RKO (cell line): ENCODE measurements at places on chromosomes 11 and 22.
A peak's percentile ranks its signal among the peaks of the same experiment; 100 is the strongest.

DNA sequence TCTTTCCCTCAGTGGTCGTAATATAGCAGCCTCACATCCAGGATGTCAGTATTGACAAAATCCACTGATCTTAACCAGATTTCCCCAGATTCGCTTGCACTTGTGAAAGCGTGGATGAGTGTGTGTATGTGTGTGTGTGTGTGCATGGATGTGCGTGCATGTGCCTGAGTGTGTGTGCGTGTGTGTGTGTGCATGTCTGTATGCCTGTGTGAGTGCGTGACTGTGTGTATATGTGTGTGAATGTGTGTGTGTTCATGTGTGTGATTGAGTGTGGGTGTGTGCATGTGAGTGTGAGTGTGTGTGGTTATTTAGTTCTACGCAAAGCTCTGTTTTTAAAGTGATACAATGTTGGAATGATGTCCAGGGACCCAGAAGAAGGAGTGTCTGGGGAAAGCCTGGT lies 723.2 kb downstream of the BRD1 start:
- DNase-seq = no peak

DNA sequence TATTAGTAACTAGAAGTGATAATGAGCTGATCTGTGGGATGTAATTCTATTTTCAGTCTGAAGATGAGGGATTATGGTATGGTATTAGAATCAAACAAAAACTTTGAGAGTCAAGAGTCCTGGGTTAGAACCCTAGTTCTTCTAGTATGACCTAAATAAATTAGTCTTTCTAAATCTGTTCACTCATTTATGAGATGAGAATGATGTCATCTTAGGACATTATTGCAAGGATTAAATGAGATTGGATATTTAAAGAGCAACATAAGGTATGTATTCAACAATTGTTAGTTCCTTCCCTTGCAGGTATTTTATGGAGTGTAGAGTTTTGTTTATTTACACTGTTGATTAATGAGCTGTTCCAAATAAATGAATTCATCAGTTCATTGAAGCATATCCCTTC lies 21.8 kb downstream of the EMSY start:
- no peak for DNase-seq

- no peak for DNase-seq
Measured at GRCh38 chr11:15497366-15497765, 382.6 kb downstream of the INSC start.

GRCh38 chr11:18392434-18393321 lies 1.7 kb upstream of the LDHA start:
- DNase-seq = no peak

DNA sequence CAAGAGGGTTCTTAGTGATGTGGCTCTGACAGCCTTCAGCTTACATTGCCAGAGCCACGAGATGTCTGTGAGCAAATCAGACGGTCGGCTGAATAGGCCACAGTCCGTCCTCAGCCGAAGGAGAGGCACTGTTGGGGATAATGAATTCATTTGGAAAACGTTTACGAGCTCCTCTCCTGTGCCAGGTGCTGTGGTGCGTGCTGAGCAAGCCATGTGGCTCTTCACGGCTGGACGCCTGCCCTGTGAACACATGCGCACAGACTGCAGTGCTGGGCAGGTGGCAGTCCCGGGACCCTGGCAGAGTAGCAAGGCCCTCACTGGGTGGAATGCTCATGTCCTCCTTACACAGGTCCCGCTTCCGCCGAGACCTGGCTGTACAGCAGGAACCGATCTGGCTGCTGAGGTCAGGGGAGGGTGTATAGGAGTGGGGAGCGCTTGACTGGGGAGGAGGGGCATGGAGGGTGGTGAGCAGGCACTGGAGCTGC lies 6.8 kb downstream of the TBC1D22A start:
- DNase-seq = no peak

GRCh38 chr11:66237867-66238266 lies 30.6 kb upstream of the RAB1B start:
- no peak for DNase-seq

DNA sequence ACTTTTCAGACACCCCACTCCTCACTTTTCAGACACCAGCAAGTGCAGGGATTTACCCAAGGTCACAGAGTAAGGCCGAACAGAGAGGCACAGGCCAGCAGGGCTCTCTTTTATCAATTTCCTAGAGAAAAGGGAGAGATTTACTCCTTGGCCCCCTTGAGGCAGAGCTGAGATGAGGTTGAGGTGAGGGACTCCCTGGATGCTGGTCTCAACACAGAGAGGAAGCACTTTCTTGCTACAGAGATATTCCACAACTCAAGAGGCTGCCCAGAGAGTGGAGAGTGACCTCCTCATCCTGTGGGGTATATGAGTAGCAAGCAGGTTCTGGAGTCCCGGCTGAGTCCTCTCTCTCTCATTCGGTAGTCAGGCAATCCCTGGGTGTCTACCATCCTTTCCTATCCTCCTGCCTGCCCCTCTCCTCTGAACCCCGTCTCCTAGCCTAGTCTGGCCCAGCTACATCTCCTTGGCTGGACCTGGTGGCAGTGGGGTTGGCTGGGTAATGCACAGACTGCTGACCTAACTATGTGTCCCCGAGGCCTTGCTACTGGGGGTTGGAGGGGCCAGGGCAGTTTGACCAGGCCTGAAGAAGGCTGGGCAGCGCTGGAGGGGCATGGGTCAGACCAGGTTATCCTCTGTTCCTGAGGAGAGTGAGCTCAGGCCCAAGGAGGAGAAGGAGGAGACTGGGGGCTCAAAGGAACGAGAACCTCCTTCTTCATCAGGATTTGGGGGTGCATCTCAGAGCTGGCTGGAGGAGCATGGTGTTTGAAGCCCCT lies 1.8 kb upstream of the ARHGEF17 start:
- peak; percentile 25 for DNase-seq

- DNase-seq = no peak
Measured at GRCh38 chr11:116329354-116330090, 443.3 kb downstream of the BUD13 start.

GRCh38 chr11:36407356-36407755 lies 102.7 kb downstream of the TRAF6 start:
- DNase-seq = no peak

- DNase-seq = no peak
Measured at GRCh38 chr11:114197799-114198500, 98.2 kb upstream of the NNMT start.

GRCh38 chr11:102309621-102310541 lies 7.4 kb upstream of the BIRC3 start:
- no peak for DNase-seq

- no peak for DNase-seq
Measured at GRCh38 chr11:2739531-2740274, 39.9 kb upstream of the KCNQ1OT1 start.

GRCh38 chr22:24290459-24290858 lies 19.8 kb downstream of the SPECC1L start:
- no peak for DNase-seq

GRCh38 chr22:38966380-38966702 lies 8.9 kb downstream of the APOBEC3A start:
- no peak for DNase-seq

DNA sequence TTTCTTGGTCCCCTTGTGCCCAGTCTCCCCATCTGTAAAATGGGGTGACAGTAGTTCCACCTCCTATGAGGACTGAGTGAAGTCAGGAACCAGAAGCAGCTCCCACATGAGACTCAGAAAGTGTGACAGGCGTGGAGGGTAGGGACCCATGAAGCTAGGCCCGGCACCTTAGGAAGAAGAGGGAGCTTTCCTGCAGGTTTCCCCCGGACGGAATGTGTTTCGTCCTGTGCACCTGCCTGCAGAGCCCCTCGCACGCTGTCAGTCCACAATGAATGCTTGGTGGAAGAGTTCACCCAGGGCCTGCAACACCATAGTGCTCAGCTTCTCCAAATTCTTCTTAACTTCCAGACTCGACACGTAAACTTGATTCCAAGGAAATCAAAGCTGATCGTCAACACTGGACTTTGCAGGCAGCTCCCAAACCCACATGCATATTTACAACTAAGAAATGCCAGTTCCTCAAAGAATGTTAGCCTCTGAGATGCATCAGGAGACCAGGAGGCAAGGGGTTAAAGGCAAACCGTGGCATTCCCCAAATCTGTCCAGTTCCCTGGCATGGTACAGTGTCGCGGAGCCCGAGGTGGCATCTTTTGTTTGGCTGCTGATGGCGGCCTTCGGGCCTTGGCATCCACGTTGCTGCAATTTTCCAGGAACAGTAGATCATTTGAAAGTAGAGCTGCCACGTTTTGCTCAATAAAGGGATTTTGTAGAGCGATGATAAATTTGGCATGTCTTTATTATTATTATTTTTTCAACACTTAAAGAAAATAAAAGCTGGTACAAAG lies 15.4 kb downstream of the LRP5 start:
- no peak for DNase-seq
